ENCODE measurements at places on chromosomes 7 and 10. TPM values are rescaled to one million over a fixed set of nuclear protein-coding genes. Genes with fewer than 3 reads are reported as not detected.

The GAD2 gene
- 31.5 TPM for total RNA-seq

The BTRC gene
- total RNA-seq, result 20.1 TPM

The CUL2 gene
- total RNA-seq, result 31.9 TPM

The CALML5 gene
- not detected for total RNA-seq
